HS-5 (cell line): ENCODE measurements at places on chromosomes 1 and 21.
A peak's percentile ranks its signal among the peaks of the same experiment; 100 is the strongest.

- no peak for DNase-seq
Measured at GRCh38 chr1:59856725-59857338, 42.1 kb downstream of the HOOK1 start.

- DNase-seq = no peak
Measured at GRCh38 chr1:246703581-246703980, 20.6 kb upstream of the SCCPDH start.

- peak; percentile 99 for DNase-seq
Measured at GRCh38 chr1:94646141-94646643, 104.6 kb upstream of the F3 start.

- DNase-seq = no peak
Measured at GRCh38 chr1:105083611-105084010, 1333.9 kb downstream of the AMY1C start.

GRCh38 chr1:169550294-169550693, 36.0 kb downstream of the F5 start:
- DNase-seq = no peak

DNA sequence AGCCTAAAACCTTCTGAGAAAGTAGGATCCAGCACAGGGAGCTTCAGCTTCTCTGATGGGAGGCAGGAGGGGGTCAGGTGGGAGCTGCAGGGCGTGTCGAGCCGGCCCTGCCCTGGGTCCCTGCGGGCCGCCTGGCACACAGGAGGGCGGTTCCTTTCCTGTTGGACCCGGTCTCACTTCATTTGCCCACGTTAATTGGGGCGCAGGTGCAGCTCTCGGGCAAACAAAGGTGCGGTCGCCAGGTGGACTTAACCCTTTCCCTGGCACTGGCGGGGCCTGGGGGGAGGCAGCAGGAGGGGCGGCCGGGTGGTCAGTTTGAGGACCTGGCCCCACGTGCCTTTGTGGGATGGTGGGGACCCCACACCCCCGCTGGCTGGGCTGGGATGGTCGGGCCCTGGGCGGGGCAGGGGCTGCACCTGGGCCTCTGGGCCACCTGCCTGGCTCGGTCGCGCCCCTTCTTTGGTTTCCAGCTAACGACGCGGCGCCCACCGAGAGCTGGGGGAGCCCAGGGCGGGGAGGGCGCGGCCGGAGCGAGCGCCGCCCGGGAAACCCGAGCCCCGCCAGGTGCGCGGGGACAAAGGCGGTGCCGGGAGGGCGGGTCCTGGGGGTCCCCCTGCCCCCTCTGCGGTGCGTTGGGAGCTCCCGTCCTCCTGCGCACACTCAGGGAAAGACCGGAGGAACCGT, 20.8 kb upstream of the C1orf159 start:
- no peak for DNase-seq

DNA sequence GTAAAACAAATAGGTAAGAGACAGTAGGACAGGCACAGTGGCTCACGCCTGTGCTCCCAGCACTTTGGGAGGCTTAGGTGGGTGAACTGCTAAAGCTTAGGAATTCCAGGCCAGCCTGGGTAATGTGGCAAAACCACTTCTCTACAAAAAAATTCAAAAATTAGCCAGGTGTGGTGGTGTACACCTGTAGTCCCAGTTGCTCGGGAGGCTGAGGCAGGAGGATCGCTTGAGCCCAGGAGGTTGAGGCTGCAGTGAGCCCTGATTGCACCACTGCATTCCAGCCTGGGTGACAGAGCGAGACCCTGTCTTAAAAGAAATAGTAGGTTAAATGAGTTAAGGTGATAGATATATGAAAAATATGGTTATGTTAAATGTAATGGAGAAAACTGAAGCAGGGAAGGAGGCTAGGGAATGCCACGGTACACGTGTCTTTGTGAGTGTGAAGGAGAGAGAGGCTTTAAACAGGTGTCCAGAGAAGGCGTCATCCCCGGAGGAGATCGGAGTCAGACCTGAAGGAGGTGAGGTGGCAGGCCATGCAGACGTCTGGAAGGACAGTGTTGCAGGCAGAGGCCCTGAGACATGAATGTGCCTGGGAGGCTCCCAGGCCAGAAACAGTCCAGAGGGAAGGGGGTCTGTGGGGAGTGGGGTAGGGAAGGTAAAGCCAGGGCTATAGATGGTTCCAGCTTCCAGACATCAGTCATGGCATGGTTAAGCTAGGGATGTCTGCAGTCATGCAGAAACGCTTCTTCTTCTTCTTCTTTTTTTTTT, 7.2 kb upstream of the RIPPLY3 start:
- no peak for DNase-seq

DNA sequence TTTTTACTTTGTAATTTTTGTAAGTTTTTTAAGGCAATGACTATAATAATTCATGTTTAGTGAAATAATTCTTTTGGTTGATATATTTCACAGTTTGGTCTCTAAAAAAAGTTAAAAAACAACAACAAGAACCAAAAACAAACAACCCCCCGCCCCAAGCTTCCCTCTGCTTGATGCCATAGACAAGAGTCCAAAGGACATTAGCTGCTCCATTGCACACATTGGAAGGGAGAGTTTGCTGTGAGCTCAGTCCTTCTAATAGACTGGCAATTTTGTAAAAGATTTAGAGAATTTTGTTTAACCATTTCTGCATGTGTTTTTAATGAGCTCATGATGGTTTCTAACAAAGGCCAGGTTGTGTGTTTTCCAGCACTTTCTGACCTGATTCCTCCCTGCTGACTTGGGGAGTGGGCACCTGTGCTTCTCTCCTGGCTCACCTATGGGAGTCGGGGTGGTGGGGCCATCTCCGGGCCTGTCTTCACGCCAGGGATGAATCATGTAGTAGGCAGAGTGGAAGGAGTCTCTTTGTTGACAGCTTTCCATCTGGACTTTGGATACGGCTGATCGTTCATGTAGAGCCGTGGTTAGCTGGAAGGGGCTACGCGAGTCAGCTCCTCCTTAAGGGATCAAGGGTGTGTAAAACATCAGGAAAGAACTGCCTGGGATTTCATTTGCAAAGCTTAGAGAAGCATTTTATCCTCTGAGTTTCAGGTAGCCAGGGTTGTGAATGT, 14.1 kb downstream of the ZBTB18 start:
- no peak for DNase-seq

DNA sequence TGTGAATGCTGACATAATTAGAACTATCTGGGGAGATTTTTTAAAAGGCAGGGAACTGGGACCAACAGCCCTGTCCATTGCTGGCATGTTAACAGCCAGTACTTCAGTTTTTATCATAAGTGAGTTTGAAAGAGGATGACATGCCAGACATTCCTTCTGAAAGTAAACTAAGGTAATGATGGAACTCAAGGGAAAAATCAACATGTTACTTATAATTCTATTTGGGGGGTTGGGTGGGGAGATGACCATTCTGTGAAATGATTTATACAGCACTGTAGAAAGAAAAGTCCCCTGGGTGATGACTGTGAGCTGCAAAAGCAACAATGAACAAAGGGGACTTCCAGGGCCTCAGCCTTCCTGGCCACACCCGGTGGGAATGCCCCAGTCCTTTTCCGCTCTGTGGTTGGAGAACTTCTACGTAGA, 5.4 kb upstream of the LAMC2 start:
- no peak for DNase-seq

GRCh38 chr1:107299521-107299920, 158.7 kb downstream of the NTNG1 start:
- DNase-seq = no peak

DNA sequence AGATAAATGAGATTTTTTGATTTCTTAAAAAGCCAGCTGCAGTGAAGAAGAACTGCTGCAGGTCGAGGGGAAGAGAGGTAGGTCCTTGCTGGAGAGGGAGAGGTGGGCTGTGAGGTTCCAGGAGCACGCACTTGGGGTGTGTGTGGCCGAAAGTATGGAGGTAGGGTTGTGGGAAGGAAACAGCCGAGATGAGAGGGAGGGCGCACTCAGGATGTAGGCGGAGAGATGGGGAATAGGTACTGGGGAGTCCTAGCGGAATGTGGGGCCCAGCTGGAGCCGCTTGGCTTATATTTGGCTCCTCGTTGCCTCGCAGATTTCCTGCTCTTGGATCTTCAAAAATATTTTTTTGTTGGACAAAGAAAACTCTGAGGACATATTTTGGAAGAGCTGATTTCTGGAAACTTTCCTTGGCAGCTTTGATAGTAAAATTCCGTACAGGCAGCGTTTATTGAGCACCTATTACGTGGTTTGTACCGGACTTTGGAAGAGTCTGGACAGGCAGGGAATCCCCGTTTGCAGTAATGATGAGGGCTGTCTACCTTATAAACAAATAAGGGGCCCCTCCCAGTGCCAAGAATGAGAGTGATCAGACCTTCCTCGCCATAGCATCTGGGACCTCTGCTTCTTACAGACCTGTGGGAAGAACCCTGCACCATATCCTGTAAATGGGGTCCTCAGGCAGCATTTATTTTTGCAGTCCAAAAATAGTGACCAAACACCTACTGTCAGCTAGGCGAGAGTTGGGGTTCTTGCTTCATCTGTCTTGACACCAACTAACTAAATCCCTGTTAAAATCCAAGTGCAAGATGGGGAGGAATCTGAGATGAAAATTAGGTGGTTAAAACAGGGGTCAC, 1.5 kb downstream of the LRRC8D start:
- DNase-seq = no peak

- no peak for DNase-seq
Measured at GRCh38 chr1:21909787-21910503, 27.2 kb downstream of the HSPG2 start.

DNA sequence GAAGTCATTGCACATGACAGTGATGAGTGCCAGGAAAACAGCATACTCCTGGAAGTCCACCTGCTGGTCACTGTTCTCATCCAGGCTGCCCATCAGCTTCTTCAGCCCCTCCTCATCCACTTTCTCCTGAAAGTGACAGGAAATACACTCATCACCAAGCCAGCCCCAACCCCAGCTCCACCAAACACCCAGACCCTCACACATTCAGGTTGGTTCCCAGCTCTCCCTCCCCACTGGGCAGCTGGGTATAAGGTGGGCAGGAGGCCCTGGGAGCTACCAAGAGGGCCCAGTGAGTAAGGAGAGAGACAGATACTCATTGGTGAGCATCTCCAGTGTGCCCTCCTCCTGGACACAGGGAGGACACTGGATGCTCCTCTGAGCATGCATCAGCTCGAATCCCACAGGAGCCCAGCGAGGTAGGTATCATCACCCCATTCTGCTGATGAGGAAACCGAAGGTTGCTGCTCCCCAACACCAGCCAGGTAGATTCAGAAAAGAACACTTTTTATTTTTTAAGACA, 4.1 kb downstream of the S100A2 start:
- DNase-seq = no peak

DNA sequence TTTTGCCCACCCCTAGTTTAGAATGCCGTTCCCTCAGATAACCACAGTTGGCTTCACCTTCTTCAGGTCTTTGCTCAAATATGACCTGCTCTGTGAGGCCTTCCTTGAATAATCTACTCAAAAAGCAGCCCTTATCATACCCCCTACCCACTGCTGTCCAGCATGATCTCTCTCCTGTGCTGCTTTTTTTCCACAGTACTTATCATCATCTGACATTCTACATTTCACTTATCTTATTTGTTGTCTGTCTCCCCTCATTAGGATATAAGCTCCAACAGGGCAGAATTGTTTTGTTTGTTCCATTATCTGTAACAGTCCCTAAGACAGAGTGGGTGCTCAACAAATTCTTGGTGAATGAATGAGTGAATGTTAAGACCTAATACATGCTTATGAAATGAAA, 18.1 kb downstream of the USP24 start:
- DNase-seq = no peak

GRCh38 chr1:13687151-13687715, 12.8 kb upstream of the PRDM2 start:
- no peak for DNase-seq

DNA sequence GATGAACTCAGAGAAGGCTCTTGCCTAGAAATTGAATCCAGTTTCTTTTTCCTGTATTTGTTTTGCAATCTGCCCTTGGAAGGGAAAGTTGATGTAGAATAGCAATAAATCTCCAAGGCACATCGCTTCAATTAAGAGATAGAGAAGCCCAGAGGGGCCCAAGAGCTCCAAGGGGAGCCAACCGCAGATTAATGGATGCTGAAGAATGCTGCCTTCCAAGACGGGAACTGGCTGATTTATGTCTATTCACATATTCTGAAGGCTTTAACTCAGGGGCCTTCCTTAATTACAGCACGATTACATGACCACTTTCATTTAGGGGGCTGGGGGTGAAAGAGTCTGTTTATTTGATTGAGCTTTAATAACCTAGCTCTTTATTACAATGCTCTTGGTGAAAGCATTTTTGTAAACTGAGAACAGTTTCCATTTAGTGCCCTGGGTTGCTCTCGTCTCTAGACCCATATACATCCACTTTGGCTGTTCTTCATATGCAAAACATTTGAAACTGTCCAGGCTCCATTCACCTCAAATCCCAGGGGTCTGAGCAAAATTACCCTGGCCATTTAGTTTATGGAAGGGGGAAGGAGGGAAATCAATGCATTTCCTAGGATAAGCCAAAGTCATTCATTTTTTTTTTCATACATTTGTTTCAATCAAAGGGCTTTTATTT, 87.4 kb upstream of the CLDN14 start:
- DNase-seq = no peak

GRCh38 chr1:192518700-192519099, 56.9 kb upstream of the RGS1 start:
- no peak for DNase-seq

GRCh38 chr1:220224033-220224432, 48.2 kb downstream of the RAB3GAP2 start:
- no peak for DNase-seq

GRCh38 chr1:116586741-116587143, 15.9 kb upstream of the CD58 start:
- DNase-seq = no peak

- DNase-seq = no peak
Measured at GRCh38 chr1:26259578-26259977, 20.3 kb upstream of the SH3BGRL3 start.

DNA sequence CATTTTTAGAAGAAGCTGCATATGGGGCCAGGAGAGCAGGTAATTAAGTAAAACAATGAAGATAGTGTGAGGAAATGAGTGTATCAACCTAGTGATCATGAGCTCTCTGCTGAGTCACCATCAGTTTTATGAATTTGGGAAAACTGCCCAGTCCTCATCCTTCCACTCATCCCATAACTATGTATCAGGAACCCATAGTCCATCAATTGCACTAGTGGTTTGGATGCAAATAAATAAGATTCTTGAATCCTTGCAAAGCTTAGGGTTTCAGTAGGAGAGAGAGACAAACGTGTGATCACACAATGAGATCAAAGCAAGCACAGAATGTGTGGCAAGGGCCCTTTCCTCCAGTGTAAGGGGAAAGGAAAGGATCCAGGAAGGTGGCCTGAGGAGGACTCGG, 145.6 kb downstream of the ZZZ3 start:
- DNase-seq = peak; percentile 99

GRCh38 chr21:19340954-19341353, 937.4 kb upstream of the TMPRSS15 start:
- DNase-seq = no peak

- no peak for DNase-seq
Measured at GRCh38 chr1:117051224-117052064, 8.7 kb upstream of the TTF2 start.

GRCh38 chr1:40096646-40096976, 441 bp downstream of the PPT1 start:
- no peak for DNase-seq

DNA sequence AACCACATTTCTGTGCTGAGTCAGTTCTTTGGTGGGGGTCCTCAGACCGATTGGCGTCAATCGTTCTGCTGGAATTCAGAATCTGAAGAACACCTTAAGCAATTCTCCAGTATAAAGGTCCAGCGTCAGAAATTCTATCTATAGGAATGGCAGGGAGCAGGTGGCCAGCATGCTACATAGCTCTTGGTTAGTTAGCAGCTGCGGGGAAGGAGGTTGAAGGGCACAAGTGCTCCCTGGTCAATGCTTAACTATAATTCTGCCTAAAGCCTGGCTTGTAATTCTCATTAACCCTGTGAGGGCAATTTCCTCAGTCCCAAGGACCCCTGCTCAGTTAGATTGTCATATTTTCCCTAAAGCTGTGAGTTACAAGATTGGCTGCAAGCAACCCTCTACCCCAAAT, 54.3 kb upstream of the GALNT2 start:
- DNase-seq = no peak
